ENCODE measurements at places on chromosomes 4 and X.

DNA sequence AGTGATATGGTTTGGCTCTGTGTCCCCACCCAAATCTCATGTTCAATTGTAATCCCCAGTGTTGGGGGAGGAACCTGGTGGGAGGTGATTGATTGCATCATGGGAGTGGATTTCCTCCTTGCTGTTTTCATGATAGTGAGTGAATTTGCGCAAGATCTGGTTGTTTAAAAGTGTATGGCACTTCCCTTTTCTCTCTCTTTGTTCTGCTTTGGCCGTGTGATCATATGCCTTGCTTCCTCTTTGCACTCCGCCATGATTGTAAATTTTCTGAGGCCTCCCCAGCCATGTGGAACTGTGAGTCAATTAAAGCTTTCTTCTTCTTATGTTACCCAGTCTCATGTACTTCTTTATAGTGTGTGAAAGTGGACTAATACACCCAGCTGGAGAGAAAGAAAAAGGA lies 113.0 kb upstream of the AADAT start:
- DNase-seq, result no peak

GRCh38 chr4:120418146-120418545 lies 351.5 kb upstream of the MAD2L1 start:
- no peak for DNase-seq

GRCh38 chr4:28730304-28730703 lies 1869.7 kb downstream of the STIM2 start:
- DNase-seq, result no peak

DNA sequence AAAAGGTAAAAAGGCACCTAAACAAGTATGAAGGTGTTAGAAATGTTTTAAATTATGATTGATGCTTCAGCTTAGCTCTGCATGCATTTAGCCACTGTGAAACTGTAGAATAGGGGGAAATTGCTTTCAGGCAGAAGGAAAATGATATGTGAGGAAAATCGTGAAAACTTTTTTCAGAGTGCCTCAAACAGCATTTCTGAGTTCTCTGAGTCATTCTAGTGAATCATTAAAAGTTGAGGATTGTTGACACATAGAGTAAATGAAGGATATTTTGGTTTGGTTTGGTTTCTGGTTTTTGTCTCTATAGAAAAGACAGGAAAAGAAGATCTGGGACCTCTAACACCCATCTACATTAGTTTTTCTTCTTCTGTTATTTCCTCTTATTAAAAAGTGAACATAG lies 332.5 kb upstream of the TRAM1L1 start:
- no peak for DNase-seq

DNA sequence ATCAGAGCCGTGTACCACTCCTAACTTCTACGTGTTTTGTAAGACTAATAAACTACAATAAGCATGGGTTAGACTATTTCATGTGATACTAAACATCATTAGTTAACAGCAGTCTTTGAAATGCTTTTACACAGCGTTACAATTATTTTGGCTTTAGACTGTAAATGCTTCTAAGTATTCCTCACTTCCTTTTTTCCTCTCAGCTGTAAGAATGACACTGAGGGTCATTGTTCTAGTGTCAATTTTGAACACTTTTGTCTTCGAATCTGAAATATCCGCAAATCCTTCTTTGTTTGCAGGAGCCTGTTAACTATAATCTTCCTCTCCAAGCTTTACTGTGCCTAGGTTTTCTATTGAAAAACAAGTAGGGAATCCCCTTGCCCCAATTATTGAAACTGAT lies 1.5 kb downstream of the ABCE1 start:
- DNase-seq, result no peak

- DNase-seq, result no peak
Measured at GRCh38 chrX:16488959-16489358, 161.0 kb upstream of the S100G start.

DNA sequence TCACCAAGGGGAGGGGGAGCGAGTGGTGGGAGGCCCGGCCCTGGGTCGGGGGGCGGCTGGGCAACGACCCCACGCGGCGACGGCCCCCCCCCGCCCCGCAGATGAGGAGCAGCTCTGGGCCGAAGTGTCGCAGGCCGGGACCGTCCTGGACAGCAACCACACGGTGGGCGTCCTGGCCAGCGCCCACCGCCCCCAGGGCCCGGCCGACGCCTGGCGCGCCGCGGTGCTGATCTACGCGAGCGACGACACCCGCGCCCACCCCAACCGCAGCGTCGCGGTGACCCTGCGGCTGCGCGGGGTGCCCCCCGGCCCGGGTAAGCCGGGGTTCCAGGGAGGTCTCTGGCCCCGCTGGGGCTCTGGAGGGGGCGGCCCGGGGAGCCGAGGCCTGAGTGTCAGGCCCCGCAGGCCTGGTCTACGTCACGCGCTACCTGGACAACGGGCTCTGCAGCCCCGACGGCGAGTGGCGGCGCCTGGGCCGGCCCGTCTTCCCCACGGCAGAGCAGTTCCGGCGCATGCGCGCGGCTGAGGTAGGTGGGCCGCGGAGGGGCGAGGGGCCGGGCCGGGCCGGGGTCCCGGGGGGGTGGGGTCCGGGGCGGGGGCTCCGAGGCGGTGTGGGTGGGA lies 8.7 kb upstream of the FGFRL1 start:
- DNase-seq, result no peak

GRCh38 chrX:13377550-13377934 lies 57.7 kb upstream of the ATXN3L start:
- no peak for DNase-seq

DNA sequence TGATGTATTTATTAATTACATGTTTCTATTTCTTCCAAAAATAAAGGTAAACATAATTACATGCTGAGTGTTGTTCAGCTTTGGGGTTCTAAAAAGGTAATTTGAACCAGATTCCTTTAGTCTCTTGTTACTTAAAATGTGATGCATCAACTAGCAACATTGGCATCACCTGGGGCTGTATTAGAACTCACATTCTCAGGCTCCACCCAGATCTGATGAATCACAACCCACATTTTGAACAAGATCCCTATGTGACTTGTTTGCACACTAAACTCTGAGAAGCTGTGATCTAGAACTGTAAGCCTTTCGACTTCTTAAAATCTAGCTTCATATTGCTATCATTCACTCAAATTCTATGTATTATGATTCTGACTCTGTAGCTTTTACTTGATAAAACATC lies 23.0 kb upstream of the HS3ST1 start:
- DNase-seq, result no peak

DNA sequence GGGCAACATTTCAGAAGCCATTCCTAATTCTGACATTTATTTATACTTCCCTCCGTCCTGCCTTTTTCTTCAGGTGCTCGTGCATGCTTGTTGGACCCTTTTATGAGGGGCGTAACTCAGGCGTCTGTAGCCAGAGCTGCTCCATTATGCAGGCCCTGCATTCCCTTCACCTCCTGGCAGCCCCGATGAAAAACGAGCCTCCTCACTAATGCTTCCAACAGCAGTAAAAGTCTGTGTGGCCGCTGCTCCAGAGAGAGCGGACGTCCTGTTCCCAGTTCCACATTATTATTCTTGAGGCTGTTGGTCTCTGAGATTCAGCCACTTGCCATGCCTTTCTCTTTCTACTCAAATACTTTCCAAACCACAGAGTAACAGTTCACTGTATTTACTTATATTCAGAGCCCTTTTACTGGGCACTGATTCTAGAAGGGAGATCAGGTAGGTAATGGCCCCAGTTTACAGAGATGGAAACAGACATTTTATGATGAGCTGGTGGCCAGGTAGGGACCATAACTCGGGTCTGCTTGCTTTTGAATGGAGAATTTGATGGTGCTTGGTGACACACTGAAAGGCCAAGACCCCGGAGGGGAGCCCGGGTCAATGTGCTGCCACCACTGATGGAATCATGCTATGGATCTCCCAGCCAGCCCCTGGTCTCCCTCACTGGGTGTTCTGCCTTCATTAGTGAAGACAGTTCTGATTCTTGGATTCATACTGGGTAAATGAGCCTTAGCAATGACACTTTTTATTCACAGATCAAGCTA lies 101.0 kb downstream of the GATB start:
- no peak for DNase-seq

Data from CD4-positive, alpha-beta T cell (primary cell).